Ascending aorta (tissue), 2 donors: ENCODE measurements at places on chromosomes 6 and 20. TPM values are rescaled to one million over a fixed set of nuclear protein-coding genes. Genes with fewer than 3 reads are reported as not detected.
A peak's percentile ranks its signal among the peaks of the same experiment; 100 is the strongest.

DNA sequence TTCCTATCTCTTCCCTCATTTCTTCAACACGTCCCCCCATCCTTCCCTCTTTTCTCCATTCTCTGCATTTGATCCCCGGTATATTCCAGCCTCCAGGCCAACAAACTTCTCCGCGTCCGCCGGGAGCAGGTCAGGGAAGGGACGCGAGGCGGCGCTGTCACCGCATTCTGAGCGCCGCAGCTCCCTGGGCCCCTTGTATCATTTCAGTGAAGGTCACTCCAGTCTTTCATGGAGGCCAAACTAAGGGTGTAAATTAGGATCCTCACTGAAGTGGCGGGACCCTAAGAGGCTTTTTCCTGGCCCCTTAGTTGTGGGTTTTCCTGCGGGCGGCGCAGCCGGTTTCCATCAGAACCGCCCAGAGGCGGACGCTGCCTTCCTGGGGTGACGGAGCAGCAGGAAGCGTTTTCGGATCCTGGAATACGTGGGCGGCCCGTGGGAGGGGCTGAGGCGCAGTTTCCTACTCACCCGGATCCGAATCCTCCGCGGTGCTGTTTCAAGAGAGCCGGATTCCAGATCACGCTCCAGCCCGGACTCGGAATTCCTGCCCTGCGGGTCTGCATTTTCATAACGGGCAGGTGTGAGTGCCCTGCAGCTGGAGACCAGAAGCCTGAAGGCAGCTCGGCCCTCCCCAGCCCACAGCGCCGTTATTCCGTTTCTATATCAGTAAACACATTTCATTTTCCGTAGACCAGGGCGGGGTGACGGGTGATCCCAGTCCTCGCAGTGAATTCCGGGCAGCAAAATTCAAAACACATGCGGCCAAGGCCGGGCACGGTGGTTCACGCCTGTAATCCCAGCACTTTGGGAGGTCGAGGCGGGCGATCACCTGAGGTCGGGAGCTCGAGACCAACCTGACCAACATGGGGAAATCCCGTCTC is 3.6 kb upstream of the MICA start:
- peak; percentile 97 for DNase-seq

DNA sequence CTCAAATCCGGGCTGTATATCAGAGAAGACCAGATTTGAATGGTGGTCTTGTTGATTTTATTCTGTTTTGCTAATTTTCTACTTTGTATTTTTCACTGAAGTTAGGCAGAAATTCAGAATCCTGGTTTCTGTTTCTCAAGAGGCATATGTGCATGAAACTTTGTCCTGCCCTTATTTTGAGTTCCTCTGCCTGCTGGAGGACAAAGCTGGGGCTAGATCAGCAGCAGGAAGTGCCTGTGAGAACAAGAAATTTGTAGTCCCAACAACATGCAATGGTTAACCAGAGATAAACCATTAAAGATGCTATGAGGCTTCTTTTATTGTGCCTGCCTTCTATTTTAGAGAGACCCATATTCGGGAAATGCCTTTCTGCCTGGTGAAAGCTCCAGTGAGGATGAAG is 37.1 kb downstream of the BEND6 start:
- no peak for DNase-seq

DNA sequence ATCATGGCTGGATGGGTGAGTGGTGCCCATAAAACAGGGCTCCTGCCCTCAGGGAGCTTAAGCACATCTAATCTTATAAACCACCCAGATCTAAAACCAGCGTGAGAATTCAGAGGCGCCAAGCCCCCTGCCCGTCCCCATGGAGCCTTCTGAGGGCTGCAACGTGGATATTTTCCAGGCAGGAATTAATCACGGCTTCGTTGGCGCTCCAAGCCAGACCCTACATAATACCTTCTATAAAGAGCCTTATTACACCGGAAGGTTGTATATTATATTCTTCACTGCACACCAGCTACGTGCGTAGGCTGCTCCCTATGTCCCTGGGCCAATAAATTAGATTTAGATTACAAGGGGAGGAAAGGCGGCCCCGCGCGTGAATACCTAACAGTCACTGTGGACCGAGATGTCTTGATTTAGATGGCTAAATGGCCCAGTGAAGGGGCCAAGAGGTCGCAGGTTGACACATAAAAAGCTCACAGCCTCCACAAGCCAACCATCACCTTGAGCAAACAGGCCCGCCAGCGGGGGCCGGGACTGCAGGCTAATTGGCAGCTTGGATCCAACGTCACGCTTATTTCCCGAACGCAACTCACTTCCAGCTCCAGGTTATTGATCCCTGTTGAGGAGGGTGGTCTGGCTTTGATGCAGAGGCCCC is 64.7 kb upstream of the APCDD1L start:
- no peak for DNase-seq

GRCh38 chr20:56691325-56691998 is 62.4 kb downstream of the TFAP2C start:
- no peak for DNase-seq

DNA sequence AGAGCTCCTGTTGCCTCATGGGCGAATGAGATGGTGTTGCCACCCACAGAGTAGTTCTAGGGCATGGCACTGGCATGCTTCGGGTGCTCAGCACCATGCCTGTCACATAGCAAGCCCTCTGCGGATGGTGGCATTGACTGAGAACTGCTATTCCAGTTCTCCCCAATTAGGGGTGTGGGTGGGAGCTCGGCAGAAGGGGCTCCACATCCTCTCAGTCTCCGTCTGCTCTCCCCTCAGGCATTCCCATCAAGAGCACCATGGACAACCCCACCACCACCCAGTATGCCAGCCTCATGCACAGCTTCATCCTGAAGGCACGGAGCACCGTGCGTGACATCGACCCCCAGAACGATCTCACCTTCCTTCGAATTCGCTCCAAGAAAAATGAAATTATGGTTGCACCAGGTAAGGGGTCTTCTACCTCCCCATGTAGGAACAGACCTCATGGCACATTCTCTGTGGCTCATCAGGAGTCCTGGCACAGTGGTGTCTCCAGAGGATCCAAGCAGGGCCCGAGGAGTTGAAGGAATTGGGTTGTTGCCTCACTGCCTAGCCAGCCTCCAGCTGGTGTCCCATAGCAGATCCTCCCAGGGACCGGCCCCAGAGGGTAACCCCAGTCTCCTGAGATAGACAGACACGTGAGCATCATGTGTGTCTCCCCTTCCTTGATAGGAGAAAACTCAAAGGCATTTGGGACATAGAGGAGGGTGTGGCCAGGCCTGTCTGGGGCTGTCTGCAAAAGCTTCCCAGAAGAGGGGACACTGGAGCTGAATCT is 18.4 kb downstream of the DYNLRB1 start:
- no peak for DNase-seq

DNA sequence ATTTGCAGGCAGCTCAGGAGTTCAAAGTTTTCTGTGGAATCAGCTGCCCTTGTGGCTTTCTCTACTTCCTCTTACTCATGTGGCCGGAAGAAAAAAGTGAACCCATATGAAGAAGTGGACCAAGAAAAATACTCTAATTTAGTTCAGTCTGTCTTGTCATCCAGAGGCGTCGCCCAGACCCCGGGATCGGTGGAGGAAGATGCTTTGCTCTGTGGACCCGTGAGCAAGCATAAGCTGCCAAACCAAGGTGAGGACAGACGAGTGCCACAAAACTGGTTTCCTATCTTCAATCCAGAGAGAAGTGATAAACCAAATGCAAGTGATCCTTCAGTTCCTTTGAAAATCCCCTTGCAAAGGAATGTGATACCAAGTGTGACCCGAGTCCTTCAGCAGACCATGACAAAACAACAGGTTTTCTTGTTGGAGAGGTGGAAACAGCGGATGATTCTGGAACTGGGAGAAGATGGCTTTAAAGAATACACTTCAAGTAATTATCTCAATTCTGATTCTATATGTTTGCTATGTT is 1.1 kb downstream of the MGME1 start:
- no peak for DNase-seq

GRCh38 chr20:16368645-16369292 is 204.5 kb downstream of the KIF16B start:
- no peak for DNase-seq

GRCh38 chr20:59175002-59175401 is 11.4 kb downstream of the ZNF831 start:
- DNase-seq, result no peak

DNA sequence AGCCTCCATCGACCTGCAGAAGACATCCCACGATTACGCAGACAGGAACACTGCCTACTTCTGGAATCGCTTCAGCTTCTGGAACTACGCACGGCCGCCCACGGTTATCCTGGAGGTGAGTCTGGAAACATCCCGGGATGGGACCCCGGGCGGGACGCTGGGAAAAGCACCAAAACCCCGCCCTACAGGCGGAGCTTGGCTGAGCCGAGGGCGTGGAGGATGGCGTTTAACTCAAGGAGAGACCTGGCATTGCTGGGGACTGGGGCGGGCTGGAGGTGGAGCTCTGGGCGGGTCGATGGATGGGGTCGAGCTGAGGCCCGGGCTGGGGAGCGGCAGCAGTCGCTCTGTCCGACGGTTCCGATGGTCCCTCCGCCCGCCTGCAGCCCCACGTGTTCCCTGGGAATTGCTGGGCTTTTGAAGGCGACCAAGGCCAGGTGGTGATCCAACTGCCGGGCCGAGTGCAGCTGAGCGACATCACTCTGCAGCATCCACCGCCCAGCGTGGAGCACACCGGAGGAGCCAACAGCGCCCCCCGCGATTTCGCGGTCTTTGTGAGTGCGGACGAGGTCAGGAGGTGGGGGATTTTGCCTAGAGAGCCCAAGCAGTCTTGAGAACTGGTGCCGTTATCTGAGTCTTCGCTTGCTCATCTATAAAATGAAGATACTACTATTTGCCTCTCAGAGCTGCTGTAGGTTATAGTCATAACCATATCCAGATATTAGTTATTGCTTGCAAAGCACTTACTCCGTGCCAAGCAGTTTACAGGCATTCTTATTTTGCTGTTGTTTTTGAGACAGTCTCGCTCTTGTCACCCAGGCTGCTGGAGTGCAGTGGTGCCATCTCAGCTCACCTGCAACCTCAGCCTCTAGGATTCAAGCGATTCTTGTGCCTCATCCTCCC is 3.8 kb downstream of the SPAG4 start:
- peak; percentile 87 for DNase-seq

DNA sequence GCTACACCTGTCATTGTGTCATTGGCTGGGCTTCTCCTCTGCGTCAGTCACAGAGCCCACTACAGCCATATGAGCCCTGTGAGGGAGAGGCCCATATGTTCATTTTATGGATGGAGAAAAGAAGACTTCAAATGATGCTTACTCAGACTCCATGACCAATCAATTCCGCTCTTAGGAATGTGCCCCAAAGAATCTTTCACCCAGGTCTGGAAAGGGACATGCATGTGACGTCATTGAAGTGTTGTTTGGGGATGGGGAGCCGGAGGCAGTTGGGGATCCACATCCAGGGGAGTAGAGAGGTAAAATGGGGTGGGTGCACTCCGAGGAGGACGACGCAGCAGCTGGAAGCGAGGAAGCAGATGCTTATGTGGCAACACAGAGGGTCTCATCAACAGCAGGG is 9.6 kb upstream of the C6orf132 start:
- DNase-seq, result no peak

The IFT52 gene
- 15.2 TPM for total RNA-seq

The PEX3 gene
- 0.96 TPM for total RNA-seq

The ABRACL gene
- 27.6 TPM for total RNA-seq

The SNAP91 gene
- 0.64 TPM for total RNA-seq
